ENCODE measurements at places on chromosomes 3 and 15.
A peak's percentile ranks its signal among the peaks of the same experiment; 100 is the strongest.

DNA sequence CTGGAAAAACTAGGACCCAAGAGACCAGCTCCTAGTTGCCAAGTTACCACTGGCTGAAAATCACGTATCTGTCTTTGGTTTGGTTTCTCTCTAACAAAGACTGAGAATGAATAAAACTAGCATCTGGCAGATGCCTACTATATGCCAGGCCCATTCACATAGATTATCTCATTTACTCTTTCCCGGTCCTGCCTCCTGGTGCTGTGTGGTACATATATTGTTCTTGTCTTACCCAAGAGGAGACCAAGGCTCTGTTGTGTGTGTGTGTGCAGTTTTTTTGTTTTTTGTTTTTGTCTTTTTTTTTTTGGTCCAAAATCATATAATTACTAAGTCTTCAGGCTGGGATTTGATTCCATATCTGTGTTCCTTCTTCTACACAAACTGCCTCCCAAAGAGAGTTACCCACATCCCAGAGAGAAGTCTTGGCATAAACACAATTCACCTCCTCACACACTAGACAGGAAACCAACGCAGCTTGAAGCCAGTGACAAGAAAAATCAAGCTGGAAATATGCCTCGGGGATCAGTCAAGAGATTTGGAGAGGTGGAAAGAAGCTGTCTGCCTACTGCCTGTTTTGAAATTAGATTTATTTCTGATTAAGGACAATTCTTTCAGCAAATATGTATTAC is 891 bp downstream of the AHSG start:
- DNase-seq, result no peak

DNA sequence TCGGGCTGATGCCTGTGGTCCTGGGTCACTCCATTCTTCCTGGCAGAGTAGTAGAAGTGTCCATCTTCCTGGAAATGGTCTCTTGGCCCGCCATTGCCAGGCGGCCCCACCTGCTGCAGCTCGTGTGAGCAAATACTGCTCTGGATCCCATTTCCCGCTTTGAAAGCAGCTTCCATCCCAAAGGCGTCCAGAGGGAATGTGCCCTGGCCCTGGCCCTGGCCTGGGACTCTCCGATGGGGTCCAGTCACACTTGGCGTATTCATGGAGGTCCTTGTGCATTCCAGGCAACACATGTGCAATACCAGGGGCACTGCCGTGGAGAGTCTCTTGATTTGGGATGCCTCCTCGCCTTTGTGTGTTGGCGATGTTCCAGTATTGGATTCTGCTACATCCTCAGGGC is 111.1 kb downstream of the SNRPN start:
- no peak for DNase-seq

DNA sequence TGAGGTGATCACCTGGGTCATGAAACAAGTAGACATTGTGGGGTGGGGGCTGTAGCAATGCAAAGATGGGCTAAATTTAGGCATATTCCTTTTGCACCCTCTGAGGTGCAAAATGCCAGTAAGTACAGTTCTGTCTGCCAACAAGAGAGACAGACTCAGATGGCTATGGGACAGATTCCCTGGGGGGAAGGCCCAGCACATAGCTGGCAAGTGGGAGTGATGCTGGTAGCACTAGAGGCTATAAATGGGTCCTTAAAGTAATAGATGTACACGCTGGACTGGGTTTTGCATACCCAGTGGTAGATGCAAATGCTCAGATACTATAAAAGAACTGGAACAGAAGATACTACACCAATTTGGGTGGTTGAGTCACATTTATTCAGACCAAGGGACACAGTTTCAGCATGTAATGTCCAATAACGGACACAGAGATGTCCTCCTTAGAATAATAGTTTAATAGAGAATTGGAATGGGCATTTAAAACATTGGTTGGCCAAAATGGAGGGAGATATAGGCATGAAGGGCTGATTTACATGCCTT is 67.4 kb upstream of the RNU6-1 start:
- DNase-seq, result no peak

DNA sequence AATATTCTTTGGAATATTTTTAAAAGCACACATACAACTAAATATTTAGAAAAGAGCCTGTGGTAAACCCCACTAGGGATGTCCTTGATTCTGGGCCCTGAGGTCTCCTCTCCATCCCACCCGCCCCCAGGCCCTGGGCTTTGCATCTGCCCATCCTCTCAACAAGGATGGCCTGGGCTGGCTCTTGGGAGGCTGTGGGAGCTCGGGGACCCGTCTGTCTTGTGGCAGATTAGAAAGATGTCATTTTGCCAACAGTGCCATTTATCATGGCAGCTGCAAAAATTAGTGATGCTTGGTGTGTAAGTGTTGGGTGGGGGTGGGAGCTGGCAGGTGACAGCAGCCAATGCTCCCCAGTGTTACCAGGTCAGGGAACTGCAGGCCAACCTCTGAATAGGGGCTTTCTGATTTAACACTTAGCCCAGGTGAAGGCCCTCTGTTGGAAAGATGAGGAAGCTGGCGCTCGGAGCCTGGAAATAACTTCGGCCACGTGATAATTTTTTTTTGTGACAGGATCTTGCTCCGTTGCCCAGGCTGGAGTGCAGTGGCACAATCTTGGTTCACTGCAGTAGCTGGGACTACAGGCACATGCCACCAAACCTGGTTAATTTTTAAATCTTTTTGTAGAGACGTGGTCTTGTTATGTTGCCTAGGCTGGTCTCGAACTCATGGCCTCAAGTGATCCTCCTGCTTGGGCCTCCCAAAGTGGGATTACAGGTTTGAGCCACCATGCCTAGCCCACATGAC is 16.9 kb upstream of the CSPG4 start:
- DNase-seq, result no peak

- DNase-seq, result no peak
These were observed 33.7 kb downstream of the VIPR1 start for GRCh38 chr3:42535981-42536784.

DNA sequence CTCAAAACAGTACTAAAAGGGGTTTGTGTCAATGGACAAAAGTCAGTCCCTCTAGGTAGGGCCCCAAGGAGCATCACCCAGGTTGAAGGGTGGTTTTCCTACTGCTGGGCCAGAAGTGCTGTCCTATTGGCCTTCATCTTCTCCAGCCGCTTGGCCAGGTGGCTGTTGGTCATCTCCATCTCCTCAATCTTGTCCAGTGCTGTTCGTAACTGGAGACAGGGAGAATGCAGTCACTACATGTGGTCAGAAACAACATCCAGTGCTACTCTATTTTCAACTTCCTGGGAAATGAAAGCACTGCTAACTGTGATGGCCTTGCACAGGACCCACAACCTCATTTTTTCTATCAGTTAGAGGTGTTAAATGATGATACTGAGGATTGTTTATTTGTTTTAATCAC is 60.4 kb downstream of the MLH1 start:
- no peak for DNase-seq

DNA sequence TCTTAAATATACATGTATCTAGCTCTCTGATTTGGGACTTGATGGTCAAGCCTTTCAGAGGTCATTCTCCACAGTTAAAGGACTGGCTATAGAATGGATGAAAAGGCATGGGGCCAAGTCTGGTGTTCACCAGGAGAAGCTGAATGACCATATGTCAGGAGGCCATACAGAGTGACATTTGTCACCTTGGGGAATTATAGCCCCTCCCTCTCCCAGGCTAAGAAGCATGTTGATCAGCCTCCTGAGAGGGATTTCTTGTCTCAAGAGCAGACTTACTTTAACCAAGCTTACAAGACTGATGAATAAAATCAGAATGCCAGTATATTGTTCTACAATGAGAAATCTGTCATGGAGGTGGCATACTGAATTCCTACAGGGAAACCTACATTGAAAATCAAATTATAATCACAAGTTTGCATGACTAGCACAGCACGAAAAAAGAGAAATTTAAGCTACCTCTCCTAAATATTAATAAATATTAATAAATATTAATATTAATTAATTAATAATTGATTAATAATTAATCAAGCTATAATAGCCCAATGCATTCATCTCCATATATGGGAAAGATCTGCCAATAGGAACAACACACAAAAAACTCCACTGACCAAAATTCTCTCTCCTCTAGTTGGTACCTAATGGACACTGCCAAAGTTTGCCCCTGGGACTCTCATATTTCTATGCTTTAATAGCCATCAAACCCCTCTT is 47.3 kb downstream of the ATP8B4 start:
- DNase-seq, result no peak

GRCh38 chr3:17935222-17935621 is 192.8 kb upstream of the TBC1D5 start:
- DNase-seq, result peak; percentile 26

DNA sequence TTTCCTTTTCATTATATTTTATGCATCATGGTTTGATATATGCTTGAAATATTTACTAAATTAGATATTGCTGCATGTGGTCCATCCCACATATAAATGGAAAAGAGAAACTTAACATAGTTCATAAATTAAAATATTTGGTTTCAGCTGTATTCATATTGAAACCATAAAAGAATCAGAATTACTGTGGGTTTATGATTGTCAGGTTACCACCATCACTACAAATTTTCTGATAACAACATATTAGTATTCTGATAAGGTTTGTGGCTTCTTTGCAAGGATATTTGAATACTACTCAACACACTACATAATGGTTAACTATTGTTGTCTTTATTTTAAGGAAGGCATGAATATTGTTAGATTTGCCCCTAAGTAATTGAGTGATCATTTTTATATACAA is 235.5 kb downstream of the UBE2E2 start:
- no peak for DNase-seq

- no peak for DNase-seq
These were observed 621.5 kb upstream of the ZNF385D start for GRCh38 chr3:22372292-22373062.

GRCh38 chr3:12193485-12194165 is 34.9 kb upstream of the TIMP4 start:
- DNase-seq, result no peak

GRCh38 chr3:28649266-28649665 is 300.6 kb upstream of the AZI2 start:
- DNase-seq, result no peak

DNA sequence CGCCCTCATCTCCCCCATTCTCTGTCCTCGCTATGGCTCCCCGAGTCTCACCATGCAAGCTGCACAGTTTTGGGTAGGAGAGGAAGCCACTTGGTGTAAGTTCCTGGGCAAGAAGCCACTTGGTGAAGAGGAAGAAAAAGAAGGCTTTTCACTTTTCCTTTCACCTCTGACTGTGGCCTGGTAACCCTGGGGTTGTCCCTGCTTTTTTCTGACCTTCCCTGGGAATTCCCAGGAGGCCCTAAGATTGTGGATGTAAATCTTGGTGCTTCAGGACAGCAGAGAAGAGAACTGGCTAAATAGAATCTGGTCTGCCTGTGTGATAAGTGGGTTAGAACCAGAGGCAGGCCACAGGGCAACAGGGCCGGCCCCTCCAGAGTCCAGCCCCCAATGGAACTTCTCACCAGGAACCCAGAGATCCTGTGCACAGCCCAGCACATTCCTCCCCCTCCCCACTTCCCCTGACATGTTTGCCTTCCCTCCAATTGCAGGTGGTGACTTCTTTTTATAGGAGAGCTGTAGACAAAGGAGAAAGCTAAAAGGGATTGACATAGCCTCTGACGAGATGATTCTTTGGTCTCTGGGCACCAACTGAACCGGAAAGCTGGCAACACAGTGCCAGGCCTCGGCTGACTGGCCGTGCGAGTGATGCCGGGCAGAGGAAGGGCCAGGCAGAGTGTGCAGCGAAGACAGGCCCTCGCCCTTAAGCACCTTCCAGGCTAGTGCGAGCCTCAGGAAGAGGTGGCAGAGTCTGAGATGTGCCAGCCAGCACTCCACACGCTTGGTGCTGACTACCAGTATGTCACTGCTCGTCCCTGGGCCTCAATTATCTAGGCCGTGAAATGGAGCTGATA is 19.4 kb upstream of the SKOR1 start:
- DNase-seq, result peak; percentile 16

GRCh38 chr3:172153335-172153861 is 114.0 kb downstream of the FNDC3B start:
- no peak for DNase-seq
